Activated CD4-positive, alpha-beta T cell treated with anti-CD3 and anti-CD28 coated beads for 24 hours (primary cell): ENCODE measurements at places on chromosomes 7 and 10.

- no peak for DNase-seq
Measured at GRCh38 chr10:30384701-30385201, 35.7 kb upstream of the MTPAP start.

DNA sequence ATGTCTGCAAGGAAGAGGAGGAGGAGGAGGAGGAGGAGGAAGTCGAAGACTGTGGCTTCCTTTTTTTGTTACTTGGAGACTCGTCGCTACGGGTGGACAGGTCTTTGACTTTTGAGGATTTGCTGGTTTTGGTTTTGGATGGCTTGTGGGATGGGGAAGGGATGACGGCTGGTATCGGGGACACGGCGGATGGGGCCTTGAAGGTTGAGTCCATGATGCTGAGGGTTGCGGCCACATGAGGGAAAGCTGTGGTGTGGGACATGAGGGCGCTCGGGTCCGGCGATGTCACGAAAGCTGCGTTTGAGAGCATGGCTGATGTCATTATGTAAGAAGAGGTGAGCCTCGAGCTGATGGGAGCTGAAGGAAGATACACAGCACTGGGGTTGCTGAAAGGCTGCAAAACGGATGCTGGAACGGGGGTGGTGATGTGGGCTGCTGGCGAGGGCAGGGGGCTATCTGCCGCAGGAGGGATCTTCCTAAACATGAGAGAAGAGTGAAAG is 33.1 kb upstream of the EFCAB10 start:
- no peak for DNase-seq

- DNase-seq = peak; percentile 31
Measured at GRCh38 chr7:36473454-36474282, 84.0 kb downstream of the ANLN start.

GRCh38 chr10:34495938-34496337 is 319.2 kb downstream of the PARD3 start:
- DNase-seq = no peak

- no peak for DNase-seq
Measured at GRCh38 chr7:78041423-78041822, 242.8 kb downstream of the PHTF2 start.

DNA sequence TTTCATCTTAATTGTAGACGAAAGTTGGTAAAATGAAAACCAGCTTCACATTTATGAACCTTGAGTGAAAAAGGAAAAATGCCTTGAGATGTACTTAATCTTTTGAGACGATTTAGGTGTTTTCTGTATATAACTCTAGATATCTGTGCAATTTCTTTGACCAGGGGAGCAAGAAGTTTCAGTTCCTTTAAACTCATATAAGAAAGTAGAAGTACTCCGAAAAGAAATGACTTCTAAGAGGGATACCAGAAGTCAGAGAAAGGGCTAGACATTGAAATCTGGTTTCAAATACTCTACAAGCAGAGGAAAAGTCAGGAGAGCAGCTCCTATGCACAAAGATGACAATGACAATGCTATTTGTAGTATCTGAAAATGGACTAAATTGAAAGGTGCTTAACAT is 303.7 kb downstream of the BAMBI start:
- no peak for DNase-seq

- no peak for DNase-seq
Measured at GRCh38 chr7:80078886-80079285, 55.7 kb upstream of the GNAI1 start.

- no peak for DNase-seq
Measured at GRCh38 chr10:108422286-108422685, 1257.8 kb upstream of the SORCS1 start.

DNA sequence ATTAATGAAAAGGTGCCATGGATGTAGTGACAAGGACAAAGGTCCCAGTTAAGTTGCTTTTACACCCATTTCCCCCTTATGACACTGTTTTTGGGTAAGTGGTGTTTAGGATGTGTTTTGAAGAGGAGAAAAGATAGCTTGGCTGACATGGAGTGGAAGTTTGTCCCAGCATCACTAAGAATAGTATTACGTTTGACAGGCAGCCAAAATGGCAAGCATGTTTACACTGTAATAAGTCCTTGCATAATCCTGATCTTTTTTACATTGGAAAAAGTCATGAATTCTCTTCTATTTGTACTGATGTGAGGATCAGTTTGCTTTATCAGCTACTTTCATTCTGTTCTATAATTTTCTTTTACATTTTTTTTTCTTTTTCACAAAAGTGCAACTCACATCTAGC is 137.8 kb downstream of the CHRM2 start:
- no peak for DNase-seq

DNA sequence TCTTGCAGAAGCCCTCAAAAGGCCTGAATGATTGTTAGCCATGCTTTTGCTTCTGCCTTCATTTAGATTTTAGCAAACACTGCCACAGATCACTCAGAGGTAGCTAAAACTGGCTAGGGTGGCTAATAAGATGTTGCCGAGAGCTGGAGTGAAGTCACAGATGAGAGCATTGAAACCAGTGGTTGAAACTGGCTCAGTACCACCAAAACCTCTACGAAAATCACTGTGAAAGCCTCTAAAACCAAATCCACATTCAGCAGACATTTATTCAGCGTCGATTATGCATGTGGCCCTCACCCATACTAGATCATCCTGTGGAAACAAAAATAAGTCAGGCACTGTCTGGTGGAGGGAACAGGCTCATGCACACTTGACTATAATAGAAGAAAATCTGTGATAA is 50.8 kb downstream of the PIK3CG start:
- no peak for DNase-seq

- no peak for DNase-seq
Measured at GRCh38 chr7:6579446-6579845, 2.2 kb downstream of the ZDHHC4 start.

GRCh38 chr10:113524539-113525490 is 28.0 kb upstream of the HABP2 start:
- no peak for DNase-seq
